ENCODE measurements at places on chromosomes 12 and 14.

GRCh38 chr12:95703986-95704385 is 86.6 kb downstream of the NTN4 start:
- DNase-seq, result no peak

DNA sequence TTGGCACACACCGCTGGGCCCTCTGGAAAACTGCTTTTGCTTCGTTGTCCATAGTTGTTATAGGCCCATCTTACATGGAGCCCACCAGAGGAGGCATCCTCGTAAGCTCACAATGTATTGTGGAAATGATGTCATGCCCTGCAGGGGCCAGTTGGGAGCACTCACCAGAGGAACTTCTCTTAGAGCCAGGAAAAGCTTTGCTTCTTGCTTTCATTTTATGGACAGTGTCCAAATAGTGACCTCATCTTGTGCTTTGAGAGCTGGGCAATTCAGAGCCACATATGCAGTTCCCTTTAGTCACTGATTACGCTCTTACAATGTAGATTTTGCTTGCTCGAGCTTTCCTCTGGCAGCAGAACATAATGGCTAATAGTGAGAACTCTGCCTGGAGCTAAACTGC is 275.6 kb downstream of the AACS start:
- no peak for DNase-seq

GRCh38 chr12:19893514-19893913 is 454.2 kb downstream of the AEBP2 start:
- DNase-seq, result no peak

DNA sequence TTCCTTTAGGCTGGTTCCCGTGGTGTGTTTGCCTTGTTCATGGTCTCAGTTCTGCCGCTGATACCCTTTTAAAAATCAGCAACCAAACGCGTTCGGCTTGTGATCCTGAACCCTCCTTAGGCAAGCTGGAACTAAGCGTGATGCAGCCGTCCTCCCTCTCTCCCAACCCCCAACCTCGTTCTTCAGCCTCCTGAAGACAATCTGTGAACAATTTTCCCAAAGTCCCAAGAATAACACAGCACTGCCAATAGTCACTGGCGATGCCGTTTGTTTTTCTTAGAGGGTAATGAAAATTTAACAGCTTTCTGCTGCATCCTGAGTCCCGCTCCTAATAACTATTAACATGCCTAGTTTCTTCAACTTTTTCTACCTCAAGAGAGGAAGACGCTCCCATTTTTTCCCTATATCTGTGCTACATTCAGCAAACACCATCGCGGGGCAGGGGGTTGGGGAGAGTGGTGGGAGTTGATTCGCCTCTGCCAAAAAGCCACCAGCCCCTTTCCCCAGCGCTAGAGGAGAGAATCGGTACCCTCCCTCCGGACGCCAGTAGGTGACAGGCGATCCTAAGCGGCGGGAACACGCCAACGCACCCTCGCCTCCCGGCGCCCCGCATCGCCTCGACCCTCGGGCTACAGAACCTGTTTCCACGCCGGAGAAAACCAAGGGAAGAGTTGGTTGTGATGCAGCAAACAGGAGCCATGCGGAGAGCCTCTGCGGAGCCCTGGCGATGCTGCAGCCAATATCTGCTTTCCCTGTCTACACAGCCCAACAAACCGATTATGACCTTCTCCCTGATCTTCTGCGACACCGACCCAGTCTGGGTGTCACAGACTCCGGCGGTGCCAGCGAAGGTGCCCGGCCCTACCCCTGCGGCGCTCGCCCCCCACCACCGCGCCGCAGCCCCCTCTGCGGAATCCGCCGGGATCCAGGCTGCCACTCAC is 752 bp downstream of the PRICKLE1 start:
- DNase-seq, result peak; percentile 16
